CD4-positive, alpha-beta memory T cell (primary cell): ENCODE measurements at places on chromosomes 13 and 19.
A peak's percentile ranks its signal among the peaks of the same experiment; 100 is the strongest.

- DNase-seq: peak; percentile 32
Measured at GRCh38 chr19:7799640-7800355, 30.2 kb upstream of the EVI5L start.

DNA sequence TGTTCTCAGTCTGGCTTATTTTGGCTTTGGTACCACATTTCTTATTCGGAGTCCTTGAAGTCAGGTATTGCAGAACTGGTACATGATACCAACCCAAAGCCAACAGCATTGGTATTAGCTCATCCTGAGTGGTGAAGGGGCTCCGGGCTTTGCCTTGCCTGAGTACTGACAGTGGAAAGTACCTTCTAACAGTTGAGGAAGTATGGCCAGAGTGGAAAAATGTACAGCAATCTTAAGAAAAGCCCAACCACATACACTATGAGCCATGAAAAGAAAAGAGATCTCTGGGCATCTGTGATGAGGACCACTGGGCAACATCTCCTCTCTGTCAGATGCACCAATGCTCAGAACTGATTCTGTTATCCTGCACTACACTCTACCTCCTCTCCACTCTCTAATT lies 8.3 kb downstream of the LCP1 start:
- DNase-seq: no peak

DNA sequence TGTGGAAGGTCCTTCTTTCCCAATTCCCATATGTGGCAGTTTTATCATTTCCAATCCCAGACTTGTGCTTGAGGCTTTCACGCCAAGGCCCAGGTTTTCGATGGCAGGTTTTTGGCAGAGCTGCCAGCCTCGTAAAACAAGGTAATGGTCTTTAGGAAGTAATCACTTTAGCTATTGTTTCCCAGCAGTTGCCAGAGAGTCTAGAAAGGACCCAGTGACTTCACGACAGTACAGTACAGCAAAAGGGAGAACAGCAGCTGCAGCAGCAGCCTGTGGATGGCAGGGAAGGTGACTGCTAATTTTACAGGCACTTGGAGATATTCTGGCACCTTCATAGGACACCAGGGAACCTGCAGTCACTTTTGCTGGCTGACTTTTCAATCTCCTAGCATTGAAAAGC lies 291.6 kb upstream of the MAB21L1 start:
- no peak for DNase-seq

DNA sequence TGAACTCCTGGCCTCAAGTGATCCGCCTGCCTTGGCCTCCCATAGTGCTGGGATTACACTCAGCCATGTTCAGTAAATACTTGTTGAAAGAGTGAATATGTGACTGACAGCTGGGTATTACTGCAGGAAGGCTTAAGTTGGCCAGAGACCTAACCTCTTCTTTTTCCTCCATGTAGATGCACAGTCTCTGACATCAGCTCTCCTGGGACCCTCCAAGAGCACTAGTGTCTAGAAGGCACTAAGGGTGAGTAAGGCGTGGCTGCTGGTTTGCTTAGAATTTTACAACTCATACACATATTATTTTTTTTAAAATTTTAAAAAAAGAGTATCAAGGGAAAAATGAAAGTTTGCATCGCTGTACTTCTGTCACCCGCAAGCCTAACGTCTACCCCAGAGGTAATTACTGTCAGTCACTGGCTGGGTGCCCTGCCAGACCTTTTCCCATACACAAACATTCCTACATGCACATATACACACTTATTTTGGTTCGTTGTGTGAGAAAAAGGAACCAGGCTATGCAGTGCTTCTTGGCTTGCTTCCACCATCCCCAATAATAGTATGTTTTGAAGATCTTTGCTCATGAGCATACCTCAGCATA lies 122.0 kb downstream of the SIPA1L3 start:
- no peak for DNase-seq

DNA sequence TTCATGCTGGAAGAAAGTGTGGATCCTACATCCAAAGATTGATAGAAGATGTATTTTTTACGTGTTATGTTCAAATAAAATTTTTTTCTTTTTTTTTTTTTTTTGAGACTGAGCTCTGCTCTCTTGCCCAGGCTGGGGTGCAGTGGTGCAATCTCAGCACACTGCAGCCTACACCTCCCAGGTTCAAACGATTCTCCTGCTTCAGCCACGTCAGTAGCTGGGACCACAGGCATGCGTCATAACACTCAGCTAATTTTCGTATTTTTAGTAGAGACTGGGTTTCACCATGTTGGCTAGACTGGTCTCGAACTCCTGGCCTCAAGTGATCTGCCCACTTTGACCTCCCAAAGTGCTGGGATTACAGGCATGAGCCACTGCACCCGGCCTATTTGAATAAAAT lies 65.7 kb downstream of the KLF12 start:
- peak; percentile 47 for DNase-seq

- no peak for DNase-seq
Measured at GRCh38 chr13:35787937-35788336, 311.4 kb upstream of the MAB21L1 start.

GRCh38 chr13:105957769-105958438 lies 577.6 kb downstream of the EFNB2 start:
- DNase-seq: no peak

GRCh38 chr13:114263578-114263977 lies 17.8 kb upstream of the UPF3A start:
- DNase-seq: peak; percentile 44

DNA sequence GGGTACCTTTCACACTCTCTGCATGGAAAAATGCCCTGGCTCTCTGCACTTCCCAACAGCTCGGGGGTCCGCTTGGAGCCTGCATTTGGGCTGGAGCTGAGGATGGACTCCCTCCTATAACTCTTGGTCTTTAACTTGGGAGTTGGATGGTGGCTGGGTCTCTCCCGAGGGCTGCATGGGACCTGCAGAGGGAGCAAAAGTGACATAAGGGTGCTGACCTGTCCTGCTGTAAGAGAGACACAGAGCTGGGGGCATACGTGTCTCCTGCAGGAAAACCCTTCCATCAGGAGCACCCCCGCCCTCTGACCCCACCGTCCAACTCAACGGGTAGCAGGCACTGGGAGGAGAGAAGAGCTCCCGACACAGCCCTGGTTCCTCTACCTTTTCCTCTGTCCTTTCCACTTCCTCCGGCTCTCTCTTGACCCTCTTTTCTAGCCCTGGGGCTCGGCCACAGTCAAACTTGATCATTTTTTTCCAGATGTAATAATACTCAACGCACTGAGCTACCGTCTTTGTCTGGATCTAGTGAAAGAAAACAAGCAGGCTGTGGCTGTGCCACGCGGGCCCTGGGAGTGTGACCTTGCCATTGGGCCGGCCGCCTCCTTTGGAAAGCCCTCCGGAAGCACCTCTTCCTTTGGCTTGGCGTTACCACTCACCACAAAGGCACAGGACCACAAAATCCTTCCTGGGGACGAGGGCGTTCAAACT lies 6.8 kb upstream of the NAPA start:
- no peak for DNase-seq

- DNase-seq: no peak
Measured at GRCh38 chr13:29593605-29594297, 1.7 kb downstream of the SLC7A1 start.

- DNase-seq: no peak
Measured at GRCh38 chr13:73223372-73223781, 164.6 kb downstream of the KLF5 start.

DNA sequence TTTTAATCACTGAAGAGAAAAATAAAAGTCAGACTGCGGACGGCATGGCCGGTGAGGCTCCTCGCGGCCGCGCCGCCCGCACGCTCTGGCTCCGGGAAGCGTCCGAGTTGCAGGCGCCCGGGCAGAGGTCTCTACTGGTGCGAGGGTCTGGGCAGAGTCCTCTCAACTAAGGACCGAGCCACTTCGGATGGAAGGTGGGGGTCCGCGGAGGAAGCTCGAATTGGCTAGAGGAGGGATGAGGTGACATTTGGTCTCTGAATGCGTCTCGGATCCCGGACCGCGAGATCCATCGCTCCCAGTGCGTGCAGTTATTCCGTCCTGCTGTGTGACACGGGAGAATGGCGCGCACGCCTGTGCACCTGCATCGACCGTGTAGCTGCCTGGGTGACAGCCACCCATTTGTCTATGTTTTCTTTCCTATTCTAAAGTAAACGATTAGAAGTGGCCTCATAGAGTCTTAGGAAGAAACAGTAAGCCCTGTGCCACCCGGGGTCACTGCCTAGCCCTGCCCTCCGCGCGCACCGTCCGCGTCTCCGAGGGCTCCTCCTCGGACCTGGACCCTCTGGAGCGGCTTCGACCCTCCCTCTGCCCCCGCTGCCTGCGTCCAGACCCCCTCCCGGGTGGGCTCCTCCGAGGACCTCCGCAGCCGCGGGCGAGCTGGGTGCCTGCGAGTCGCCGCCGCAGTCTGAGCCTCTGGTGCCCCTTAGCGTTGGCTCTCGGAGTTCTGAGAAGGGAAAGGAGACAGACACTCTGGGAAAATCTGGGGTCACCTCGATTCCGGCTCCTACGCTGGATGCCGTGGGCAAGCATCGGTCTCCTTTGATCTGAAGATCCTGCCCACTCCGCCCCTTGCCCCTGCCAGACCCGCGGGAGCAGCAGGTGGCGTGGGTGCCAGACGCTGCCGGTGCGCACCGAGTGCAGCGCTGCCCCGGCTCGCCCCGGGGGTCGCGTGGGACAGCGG lies 347.4 kb downstream of the LIG4 start:
- no peak for DNase-seq

GRCh38 chr19:2885736-2886135 lies 15.0 kb upstream of the ZNF57 start:
- DNase-seq: no peak

DNA sequence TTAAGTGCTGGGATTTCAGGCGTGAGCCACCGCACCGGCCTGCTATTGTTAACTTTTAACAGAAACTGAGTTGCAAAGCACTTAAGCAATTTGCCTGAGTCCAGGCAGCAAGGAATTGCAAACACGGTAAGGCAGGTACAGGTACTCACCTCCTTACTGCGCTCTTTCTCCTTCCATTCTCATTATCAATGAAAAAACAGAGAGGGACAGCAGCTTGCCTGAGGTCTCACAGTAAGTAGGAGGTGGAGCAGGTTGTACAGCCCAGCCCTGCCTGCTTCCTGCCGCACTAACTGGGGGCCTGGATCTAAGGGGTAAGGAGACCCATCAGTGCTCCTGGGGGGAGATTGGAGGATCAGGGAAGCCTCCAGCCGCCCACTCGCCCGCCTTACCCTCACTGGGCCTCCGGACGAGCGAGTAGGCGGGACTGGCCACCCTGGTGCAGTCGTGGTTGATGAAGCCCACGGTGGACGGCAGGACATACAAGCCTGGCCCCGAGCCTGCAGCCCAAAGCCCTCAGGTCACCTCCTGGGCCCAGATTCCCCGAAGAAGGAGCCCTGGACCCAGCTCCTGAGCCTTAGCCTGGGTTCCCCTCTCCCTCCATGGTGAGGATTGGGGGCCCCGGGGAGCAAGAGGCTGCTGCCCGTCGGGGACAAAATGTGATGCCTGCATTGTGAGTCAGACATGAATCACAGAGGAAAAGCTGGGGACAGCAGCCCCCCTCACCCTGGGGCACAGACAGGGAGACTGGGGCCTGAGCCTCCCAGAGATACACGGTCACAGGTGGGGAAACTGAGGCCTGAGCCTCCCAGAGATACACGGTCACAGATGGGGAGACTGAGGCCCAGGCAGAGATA lies 11.4 kb upstream of the SHC2 start:
- DNase-seq: no peak

DNA sequence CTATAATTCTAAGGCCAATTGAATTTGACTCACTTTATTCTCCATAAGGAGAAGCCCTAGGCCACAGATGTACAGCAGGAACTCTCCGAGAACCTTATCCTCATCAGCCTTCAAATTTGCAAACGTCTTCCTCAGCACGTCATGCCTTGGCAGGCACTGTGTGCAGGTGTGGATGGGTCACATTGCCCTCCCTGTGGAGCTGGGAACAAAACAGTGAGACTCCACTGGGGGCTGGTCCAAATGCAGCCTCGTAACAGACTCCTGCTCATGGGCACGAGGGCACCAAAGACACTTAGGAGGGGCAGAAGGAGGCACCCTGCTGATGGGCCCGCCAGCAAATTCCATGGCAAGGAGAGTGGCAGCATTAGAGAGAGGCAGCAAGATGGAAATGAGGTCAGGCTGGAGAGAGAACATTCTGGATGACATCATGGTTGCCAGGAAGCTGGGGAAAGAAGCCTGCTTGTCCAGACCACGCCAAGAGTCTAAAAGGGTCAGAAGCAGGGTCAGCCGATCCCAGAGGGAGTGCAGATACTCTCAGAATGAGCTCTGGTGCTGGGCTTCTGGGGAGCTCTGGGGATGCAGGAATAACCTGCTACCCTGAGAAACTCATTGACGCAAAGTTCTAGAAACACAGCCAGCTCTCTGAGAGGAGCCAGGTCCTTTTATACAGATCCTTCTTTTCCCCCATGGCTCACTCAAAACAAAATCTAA lies 242.2 kb downstream of the B3GLCT start:
- no peak for DNase-seq

DNA sequence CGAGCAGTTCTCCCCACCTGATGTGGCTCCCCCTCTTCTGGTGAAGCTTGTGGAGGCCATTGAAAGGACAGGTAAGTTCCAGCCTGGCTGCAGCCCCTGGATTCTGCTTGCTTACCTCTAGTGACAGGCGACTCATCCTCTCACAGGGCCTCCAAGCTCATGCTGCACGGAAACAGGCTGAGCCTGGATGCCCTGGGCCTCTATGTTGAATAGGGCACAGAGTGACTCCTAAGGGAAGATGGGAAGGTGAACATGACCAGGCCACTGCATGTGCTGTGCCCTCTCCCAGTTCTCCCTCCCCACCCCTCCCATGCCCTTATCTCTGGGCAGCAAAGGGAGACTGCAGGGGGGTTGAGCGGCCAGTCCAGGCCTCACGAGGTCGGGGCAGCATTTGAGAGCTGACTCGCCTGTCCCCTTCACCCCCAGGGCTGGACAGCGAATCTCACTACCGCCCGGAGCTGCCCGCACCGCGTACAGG lies 7.6 kb downstream of the PIK3R2 start:
- DNase-seq: no peak

- DNase-seq: no peak
Measured at GRCh38 chr13:57632276-57633140, 964 bp downstream of the PCDH17 start.

GRCh38 chr19:30566681-30567420 lies 194.7 kb downstream of the ZNF536 start:
- DNase-seq: no peak

DNA sequence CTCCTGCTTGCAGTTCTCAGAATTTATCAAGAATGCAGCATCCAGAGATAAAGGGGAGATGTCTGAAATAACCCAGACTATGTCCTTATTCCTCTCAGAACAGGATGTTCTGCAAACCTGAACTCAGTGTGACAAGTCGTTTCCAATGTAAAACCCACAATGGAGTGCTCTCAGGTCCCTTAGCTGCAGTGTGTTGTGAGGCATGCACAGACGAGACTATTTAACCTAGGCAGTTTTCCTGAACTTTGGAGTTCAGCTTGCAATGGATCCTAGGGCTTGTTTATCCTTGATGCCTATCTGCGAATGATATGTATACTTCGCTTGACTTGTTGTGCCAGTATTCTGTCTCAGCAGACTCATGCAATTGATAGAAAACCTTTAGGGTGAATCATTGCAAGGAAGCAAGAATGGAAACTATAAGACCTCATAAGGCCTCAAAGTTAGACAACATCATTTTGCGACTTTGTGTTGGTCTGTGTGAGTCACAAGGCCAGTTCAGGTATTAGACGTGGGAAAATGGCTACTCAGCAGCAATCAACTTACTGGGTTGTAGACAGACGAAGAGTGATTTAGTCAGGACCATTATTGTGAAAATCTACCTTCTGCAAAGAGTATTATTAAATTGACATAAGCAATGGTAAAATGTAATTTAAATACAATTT lies 2439.9 kb upstream of the PCDH20 start:
- no peak for DNase-seq
